ENCODE measurements at places on chromosomes 3 and 15.

DNA sequence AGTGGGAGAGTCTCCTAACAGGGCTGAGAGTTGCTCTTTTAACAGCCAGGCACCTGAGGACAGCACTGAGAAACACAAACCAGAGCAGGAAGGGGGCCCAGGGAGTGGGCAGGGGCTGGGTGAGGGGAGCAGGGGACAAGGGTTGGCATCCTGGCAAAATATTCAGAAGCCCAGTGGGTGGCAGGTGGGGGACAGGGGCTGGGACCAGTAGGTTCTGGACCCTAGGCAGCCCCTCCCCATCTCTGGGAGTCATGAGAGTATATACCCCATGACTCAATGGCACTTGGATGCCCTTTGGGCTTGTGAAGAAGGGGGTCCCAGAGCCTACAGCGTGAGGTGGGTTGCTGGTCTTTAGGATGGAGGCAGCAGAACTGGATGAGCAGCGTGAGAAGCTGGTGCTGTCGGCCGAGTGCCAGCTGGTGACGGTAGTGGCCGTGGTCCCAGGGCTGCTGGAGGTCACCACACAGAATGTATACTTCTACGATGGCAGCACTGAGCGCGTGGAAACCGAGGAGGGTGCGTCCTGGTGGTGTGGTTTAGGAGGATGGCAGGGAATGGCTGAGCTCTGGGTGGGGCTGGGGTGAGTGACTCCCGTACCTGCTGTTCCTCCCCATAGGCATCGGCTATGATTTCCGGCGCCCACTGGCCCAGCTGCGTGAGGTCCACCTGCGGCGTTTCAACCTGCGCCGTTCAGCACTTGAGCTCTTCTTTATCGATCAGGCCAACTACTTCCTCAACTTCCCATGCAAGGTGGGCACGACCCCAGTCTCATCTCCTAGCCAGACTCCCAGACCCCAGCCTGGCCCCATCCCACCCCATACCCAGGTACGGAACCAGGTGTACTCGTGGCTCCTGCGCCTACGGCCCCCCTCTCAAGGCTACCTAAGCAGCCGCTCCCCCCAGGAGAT, 24.2 kb downstream of the NBEAL2 start:
- DNase-seq = no peak

DNA sequence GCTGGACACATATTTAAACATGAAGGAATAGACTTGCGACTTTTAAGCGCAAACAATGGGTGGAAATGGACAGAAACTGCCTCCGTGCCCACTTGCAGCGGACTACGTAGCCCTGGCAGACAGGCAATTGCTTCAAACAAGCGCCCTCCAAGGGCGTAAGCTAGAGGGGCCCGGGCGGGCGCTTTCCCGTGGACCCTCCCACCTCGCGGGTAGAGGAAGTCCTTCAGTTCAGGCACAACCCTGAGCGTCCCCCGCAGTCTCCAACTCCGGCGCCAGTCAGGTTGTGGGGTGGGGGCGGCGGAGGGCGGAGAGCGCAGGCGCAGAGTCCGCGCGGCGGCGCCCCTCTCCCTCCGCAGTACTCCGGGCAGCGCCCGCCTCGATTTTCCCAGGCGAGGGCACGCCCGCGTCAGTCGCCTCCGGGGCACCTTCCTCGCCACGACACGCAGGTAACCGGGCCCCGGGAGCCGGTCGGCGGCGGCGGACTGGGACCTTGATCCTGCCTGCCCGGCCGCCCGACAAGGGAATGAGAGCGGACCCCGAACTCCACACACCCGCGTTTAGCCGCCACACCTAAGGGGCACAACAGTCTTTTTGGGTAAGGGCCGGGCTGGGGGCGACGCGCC, at the start of gene SLC35G2:
TSS of gene SLC35G2 (plus strand) at position 358 of the 623 bp plus-strand sequence. CDS start 35,335 bp downstream, outside the sequence.
- peak; percentile 71 for DNase-seq

DNA sequence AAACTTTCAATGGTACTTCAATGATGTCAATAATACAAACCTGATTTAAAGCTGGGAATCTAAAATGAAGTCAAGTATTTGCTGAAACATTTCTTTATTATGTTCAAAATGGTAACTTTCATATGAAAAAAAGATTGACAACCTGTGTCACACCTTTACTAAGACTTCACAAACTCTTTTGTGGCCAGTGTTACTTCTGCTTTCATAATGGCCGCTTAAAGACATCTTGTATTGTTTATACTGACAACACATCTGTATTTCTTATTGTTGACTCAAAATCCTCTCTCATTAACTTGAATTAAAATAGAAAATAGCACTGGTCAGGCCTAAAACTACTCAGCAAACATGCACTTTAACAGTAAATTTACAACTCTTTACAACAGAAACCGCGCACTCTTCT, 312.3 kb upstream of the CNTN6 start:
- no peak for DNase-seq

- DNase-seq = peak; percentile 32
Measured at GRCh38 chr15:31324186-31324585, 2.4 kb upstream of the KLF13 start.

DNA sequence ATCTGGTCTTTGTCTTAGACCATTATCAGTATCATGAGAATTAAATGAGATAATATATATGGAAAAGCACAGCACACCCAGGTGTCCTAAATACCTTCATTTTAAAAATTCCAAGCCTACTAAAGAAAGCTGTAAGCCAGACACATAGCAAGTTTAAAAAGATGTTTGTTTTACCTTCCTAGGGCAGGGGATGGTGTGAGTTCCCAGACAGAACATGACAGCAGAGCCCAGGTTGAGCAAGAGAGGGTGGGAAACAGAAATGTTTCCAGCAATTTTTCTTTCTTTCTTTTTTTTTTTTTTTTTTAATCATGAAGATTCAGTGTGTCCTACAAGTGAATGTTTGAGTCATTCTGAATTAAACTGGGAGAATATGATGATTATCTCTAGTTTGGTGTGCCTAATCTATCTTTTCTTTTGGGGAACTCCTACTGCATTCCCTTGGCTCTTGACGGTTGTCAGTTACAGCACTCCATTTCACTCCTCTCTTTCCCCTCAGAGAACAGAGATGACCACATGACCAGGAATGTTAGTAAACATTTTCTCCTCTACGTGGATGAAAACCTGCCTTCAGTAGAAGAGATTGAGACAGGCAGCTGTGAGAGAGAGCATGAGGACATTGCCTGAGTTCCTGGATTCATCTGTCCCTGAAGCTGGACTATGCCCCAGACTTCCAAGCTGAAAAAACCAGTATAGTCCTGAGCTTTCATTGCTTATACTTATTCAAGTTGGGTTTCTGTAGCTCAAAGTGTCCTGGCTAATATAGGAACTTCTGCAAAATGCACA, 54.5 kb upstream of the ARL14 start:
- DNase-seq = no peak

DNA sequence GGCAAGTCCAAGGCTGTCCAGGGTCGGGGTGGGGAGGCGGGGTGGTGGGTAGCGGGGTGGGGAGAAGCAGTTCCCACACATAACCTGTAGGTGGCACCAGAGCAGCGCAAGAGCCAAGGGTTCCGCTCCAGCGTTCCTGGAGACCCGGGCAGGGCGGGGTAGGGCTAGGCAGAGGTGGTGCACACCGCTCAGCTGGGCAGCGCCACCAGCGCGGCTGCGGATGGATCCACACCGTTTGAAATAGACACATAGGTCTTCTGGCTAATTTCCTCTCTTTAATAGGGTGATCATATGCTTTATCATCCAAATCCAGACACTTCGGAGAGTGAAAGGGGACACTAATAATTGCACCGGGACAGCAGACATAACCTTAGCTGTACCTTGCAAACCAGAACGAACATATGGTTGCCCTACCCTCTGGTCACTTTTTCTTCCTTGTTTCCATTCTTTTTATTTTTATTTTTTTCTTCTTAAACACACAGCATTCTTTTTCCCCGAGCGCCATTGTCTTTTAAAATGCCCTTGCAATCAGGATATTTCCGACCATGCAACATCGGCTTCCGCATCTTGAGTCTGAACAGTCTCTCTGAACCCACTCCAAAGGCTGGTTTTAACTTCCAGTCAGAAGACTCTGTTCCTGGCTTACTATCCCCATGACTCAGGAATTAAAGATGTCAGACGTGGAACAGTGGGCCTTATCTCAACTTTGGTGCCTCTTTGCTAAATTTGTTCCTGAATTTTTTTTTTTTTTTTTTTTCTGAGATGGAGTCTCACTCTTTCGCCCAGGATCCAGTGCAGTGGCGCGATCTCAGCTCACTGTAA, 12.5 kb upstream of the ZSCAN2 start:
- peak; percentile 65 for DNase-seq

GRCh38 chr15:87142096-87142495, 1062.4 kb downstream of the AGBL1 start:
- DNase-seq = no peak

DNA sequence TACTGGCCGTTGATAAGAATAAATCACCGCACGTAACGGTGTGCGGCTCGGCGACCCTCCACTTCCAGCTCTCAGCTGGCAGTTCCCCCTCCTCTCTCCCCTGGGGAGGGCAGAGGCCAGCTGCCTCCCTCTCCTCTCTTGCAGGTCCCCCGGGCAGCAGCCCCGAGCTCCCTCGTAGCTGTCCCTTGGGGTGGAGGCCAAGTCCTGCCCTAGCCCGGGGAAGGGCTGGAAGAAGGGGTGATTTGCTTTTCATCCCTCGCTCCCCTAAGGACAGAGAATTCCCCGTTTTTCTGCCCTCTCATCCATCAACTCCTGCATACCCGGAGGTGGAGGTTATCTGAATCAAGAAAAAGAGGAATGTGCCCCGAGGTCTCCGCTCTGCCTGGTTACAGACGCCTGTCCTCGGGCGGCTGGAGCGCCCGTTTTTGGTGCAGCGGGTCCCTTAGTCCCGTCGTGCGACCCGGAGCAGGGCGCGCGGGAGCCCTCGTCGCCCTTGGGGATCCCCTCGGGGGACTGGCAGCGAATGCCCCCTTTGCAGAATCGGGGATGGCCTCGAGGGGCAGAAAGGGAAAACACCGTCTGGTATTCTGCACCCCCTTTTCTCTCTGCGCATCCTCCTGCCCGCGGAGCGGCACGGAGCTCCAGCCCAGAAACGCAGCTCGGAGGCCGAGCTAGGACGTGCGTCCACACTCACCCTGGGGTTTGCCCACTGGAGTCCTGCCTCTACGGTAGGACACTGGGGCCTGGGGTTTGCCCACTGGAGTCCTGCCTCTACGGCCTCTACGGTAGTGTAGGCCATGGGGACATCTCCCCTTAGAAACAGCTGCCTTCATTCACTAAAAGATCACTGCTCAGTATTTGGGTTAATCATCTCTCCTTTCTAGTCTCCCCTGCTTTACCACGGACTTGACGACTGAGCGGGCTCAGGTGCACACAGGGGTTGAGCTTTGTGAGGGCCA, 2.2 kb downstream of the PTPRG start:
- no peak for DNase-seq

DNA sequence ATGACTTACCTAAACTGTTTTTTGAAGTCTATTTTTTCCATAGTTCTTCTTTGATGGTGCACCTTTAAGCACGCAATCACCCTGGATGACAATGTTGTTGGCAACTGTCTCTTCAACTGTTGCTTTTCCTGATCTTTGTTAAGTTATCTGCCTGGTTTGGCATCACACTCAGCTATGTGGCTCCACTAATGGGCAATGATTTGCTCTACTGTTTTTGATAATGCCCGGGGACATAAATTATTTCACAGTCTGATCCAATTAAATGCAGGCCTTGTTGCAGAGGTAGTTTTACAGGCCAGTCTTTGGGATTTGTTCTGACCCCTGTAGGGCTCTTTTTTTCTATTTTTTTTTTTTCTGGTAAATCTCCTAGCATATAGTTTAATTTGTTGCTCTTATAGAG, 436.3 kb downstream of the ZNF385D start:
- DNase-seq = no peak

GRCh38 chr3:43874290-43874689, 183.6 kb downstream of the ABHD5 start:
- DNase-seq = no peak

- DNase-seq = no peak
Measured at GRCh38 chr3:59935025-59935424, 885.2 kb upstream of the CFAP20DC start.

- no peak for DNase-seq
Measured at GRCh38 chr3:46442576-46443530, 21.9 kb downstream of the LTF start.

DNA sequence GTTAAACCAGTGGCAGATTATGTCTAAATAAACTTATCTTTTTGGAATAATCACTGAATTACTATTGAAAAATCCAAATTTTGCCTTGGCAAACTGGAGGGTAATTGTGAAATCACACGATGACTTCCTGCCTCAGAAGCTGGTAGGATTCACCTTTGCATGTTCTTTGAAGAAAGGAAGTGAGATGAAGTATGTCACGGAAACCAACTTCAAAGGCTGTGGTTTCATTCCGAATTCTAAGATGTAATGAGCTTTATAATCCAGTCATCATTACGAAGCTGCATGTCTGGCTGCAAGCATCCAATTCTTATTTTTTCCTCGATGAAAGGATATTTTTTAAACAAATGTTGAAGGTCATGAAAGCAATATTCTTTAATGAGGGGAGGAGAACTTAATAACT, 15.0 kb upstream of the ZBED2 start:
- DNase-seq = no peak

DNA sequence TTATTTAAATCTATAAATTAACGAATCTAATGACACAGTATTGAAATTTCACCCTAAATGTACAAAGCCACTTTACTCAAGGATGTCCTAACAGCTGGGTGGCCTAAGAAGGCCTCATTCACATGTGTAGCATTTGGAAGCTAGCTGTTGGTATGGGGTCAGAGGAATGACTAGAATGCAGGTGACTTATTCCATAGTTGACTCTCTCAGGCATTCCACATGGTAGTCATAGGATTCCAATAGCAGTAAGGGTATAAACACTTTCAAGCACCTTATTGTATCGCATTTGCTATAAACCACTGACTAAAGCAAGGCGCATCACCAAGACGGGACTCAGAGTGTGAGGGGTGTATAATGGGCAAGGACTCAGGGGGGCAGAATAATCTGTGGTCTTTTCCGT, 294.8 kb upstream of the EPHA3 start:
- no peak for DNase-seq

DNA sequence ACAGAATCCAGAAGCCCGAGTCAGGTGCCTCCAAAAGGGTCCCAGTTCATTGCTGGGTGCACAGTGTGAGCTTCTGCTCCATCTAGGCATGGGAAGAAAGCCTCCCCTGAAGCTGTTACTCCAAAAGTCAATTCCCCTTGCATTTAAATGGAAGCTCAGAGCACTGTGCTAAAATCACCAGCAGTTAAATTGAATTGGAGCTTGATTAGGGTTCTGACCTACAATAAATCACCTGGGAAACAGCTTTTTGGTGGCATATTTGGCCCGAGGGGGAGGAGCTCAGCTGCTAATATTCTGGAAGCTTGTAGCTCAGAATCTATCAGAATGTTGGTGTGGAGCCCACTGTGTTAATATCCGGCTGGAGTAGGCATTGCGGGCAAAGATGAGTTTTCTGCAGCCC, 87.1 kb upstream of the RGMA start:
- no peak for DNase-seq

Data from bone marrow (tissue), 2 donors.